ENCODE measurements at places on chromosomes 3 and 15.

GRCh38 chr3:127607675-127608361, 9.6 kb downstream of the MCM2 start:
- no peak for DNase-seq

DNA sequence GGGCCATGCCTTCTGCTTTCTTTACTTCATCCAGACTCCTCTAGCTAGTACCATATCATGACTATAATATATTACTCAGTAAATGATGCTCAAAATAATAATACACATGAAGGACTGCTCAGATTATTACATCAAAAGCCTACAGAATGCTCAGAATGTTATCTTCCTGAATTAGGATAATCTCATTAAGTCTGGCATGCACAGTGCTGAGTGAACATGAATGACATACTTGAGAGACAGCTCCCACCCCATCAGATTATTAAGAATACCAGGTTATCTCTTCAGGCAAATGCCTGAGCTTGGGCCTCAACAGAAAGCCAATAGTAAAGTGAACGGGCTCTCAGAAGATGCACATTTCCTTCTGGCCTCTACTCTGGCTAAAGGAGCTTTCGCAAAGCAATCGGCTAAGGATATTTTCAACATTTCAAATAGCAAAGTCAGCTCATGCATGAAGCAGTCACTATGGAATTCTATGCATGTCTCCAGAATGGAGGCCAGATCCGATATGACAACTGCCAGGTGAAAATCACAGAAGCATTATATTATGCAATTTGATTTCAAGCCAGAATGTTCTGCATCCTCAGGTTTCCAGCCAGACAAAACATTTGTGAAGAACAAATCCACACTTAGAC, 122.6 kb downstream of the KCNMB2 start:
- no peak for DNase-seq

DNA sequence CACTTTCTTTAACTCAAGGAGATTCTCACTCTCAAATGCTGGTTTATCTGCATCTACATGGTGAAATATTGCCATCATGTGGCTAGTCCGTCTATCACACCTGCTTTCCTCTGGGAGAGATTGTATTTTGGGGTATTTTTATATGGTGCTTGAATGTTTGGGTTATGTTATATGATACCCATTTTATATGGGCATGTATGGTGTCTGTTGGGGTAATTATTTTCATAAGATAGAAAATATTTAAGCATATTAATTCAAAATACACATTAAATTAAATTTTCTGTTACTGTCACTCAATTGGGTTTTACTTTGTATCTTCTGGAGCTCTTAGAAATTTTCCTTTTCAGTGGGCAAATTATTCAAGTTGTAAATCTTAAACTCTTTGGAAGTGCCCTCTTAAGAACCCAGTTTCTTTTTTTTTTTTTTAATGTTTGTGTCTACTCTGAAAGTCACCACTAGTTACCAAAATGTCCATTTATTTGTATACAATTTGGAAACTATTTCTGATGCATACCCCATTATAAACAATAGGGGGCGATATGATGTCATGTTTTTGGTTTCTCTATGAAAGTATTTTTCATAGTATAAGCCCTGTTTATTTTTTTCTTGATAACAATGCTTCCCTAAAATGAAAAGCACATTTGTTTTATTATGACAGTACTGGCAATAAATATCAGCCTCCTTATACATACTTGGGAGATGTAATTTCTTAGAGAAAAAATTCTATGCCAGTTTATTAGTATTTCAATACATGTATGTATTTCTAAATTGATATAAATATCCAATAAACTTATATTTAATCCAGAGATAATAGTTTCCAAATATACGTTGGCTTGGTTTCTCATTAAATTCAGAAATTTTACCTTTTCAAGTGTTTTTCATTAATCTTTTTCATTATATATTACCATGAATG, 36.1 kb upstream of the PLSCR5 start:
- peak; percentile 41 for DNase-seq

DNA sequence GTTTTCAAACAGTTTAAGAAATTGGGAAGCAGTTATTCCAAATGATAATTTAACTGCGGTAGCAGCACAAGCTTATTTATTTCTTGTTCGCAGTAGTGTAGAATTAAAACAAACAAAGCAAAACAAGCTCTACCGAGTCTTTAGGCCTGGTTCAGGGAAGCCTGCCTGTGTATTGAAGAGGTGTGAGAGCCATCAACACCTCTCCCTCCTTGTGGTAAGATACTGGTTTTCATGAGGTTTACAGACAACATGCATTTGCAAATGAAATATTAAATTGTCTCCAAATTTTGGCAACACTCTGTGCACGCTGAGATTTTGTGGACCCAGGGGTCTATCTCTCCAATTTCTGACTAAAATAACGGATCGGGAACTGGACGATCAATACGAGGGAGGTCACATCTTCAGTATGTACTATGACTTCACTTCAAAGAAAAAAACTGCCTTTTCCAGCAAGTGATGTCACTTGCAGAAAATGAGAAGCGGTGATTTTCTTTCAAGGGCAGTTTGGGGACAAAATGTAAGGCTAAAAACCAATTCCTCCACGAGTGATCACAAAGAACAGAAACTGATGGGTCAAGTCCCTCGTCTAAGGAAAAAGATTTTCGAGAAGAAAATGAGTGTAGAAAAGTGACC, 721 bp downstream of the ATR start:
- DNase-seq: no peak

GRCh38 chr3:124664804-124665203, 65.4 kb upstream of the UMPS start:
- DNase-seq: no peak

DNA sequence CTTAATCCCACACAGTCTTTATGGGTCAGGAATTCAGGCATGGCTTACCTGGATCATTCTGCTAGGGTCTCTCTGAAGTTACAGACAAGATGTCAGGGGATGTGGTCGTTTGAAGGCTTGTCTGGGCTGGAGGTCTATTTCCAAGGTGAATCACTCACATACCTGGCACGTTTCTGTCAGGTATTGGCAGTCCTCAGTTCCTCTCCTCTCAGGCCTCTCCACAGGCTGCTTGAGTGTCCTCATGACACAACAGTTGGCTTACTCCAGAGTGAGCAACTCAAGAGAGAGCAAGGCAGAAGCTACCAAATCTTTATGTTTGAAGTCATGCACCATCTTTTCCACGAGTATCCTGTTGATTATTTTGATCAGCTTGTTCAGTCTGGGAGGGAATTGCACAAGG, 43.9 kb upstream of the PARP14 start:
- DNase-seq: no peak

GRCh38 chr3:136186344-136186743, 9.8 kb downstream of the MSL2 start:
- peak; percentile 36 for DNase-seq

- DNase-seq: no peak
These were observed 14.2 kb downstream of the BAHD1 start for GRCh38 chr15:40454904-40455391.

DNA sequence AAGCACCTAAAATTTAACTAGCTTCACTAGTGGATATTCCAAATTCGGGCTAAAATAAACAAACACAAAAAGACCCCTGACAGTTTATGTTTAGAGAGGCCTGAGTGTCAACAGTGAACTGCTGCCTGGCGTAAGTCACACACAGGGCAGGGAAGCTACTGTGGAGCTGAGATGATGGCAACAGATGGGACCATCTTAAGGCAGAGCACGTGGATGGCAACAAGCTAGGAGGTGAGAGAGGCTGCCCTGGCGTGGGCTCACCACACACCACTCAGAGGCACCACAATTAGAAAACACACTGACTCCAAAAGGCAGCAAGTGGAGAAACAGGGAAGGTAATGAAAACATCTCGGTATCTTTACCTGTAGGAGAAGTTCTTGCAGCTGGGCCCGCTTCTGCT, 93.3 kb downstream of the ATP1B3 start:
- DNase-seq: no peak

- DNase-seq: no peak
These were observed 22.6 kb upstream of the C3orf70 start for GRCh38 chr3:185175370-185175987.

DNA sequence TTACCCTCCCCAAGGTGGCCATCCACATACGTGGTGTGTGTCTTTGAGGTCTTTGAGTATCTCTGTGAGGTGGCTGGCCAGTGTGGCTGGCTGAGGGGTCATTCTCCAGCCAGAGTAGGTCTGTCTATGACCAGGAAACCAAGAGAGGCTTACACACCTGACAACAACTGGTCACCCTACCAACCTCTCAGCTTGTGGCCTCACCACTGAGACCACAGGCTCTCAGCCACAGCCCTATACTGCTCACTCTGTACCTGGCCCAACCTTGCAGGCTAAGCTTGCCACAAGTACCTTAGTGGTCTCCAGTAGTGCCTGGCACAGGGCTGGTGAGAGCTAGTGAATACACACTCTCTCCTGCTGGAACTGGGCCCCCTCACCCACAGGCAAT, 5.1 kb downstream of the HEMK1 start:
- DNase-seq: no peak

DNA sequence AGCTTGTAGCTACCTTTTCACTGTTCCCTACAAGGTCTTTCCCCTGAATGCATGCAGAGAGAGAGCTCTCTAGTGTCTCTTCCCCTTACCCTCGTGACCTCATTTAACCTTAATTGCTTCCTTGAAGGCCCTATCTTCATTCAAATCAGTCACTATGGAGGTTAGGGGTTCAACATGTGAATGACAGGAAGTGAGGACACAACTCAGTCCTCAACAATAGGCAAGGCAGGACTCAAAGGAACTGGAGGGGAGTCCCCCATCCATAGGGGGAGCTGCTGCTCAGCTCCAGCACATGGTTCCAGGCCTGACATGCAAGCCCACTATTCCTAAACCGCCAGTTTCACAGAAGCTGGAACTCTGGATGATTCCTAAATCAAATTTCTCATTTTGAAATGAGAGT, 33.8 kb upstream of the GYG1 start:
- no peak for DNase-seq

DNA sequence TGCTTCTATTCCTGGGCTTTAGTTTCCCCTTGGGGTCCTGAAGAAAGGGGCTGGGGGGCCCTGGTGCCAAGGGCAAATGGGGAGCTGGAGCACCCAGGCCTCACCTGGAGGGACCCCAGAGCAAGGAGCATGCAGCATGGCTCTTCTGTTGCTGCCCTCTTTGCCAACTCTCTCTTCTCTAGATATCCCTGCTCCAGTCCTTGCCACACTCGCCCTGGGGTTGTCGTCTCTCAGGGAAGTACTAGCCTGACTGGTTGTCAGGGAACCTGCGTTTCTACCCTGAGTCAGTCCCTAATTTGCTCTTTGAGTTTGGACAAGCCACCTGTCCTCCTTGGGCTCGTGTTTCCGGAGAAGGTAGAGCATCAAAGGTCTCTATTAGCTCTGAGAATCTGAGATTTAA, 63.7 kb upstream of the UBE2Q2 start:
- DNase-seq: no peak

DNA sequence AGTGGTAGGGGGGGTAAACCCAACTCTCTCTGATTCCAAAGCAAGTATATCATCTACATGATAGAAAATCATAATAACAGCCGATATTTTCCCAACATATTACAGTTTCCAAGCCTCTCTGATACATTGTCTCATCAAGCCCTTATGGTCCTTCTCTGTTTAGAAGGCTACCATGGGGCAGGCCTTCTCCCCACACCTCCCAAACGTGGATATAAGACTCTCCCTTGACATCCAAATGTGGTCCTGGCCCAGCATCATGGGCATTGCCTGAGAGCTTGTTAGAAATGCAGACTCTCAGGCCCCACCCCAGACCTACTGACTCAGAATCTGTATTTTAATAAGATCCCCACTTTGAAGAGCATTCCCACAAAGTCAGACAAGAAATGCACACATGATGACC, 17.7 kb upstream of the CCR9 start:
- no peak for DNase-seq

DNA sequence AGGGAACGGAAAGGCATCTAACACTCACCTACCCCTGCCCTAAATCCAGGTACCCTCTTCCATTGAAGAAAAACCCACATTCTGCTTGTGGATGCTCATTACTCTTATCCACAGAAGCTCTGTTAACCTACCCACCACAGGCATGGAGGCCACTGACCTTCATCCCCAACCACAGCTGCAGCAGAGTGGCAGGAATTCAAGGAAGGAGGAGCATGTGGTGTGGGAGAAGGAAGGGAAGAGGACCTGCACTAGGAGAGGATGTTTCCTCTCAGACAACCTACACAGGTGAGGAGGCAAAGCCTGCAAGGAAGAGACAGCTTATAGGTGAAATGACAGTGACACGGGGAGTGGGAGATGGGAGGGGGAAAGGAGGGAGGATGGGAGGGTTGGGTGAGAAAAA, 192.5 kb upstream of the TSC22D2 start:
- DNase-seq: no peak

DNA sequence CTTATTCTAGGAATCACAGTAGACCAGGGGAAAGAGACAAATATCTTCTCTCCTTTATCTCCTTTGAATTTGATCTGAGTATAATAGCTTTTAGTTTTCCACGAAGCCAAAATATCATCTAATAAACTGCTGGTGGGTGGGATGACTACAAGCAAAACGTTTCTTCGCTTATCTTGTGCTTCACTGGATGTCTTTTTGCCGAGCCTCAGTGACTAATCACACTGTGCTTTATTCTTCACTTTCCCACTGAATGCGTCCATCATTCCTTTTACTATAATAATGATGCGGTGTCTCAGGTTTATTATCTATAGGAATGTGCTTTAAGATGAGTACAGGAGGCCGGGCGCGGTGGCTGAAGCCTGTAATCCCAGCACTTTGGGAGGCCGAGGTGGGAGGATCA, 32.5 kb downstream of the CEP152 start:
- no peak for DNase-seq

GRCh38 chr3:9331171-9331570, 31.7 kb upstream of the THUMPD3 start:
- no peak for DNase-seq

DNA sequence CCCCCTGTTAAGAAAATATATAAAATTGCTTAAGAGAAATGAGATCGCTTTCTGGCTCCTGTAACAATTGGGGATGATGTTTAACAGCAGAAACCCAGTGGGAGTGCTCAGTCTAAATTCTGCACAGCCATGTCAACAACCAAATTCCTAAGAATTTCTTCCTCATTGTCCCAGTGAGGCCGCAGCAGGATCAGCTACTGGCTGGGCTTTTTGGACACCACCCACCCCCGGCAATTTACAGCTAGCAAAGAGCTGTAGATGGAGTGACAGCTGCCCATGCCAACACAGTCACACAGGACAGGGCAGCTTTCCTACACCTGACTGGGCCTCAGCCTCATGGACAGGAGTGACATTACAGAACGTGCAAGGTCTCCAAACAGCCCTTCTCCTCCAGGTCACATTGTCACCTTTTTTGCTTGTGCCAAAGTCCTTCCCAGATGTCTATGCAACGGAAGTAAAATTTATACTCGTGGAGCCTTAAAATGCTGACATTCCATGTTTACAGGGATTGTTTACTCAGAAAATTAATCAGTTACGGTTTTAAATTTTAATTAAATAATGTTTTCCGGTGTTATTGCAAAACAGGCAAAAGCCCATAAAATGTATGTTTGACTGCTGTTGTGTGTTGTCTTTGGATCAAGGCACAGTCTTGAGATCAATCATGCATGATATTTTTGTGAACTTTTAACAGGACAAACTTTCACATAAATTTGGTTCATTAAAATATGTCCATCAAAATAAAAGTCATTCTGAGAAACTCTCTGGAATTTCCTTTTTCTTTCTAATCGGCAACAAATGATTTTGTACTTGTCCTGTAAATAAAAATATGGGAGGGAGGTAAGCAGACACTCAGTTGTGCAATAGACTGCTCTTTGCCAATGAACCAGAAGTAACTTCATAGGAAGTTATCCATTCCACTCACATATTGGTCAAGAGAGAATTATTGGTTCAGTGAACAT, 943.2 kb downstream of the MCTP2 start:
- DNase-seq: no peak

- DNase-seq: no peak
These were observed 11.7 kb downstream of the LNP1 start for GRCh38 chr3:100412912-100413590.

Data from NCI-H2081 treated with DMSO at 0.1 percent for 48 hours (cell line).